ENCODE measurements at places on chromosomes 4 and X.

DNA sequence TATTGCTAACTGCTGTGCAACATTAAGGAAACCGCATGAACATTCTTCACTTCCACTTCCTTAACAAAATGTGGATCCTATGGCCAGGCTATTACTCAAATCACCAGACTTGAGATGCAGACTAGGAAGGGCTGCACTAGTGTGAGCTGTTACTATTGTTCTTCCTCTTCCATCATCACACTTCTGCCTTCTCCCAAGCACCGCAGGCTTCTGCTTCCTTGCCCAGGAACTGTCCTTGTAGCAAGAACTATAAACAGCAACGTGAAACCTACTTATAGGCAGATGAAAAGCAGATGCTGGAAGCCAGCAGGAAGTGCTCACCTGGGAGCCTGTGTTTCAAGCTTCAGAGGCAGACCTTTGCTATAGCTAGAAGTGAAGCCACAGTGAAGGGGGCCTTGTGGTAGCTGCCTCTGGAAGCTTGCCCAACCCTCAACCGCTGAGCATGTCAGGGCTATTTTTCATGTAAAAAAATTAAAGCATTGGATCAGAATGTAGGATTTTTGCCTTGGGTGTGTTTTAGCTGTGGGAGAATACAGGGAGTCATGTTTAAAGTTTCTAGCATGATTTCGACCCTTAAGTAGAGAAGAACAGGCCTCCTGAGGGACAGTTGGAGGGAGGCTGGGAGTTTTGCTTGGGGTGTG is 43.9 kb downstream of the CLNK start:
- DNase-seq: peak; percentile 53

DNA sequence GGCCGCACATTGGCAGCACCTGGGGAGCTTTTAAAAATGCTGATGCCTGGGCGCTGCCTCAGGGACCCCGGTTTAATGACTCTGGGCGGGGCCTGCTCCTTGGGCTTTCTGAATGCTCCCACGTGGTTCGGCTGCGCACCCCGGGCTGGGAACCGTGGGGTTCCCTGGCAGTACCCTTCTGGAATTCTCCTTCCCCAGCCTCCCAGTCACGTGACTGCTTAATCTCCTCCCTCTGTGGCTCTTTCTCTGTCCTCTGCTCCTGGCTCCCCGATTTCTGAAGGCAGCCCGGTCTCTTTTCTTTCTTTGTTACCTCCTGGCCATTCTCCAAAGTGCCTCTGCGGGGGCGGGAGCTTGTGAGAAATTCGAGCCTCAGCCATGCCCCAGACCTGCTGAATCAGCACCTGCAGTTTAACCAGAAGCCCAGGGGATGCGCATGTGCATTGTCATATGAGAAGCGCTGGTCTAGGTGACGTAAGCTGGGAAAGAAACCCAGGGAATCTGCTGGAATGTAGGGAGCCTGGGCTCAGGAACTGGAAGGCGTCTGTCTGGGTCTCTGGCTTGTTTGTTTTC is 16.6 kb downstream of the CLCN4 start:
- DNase-seq: no peak

DNA sequence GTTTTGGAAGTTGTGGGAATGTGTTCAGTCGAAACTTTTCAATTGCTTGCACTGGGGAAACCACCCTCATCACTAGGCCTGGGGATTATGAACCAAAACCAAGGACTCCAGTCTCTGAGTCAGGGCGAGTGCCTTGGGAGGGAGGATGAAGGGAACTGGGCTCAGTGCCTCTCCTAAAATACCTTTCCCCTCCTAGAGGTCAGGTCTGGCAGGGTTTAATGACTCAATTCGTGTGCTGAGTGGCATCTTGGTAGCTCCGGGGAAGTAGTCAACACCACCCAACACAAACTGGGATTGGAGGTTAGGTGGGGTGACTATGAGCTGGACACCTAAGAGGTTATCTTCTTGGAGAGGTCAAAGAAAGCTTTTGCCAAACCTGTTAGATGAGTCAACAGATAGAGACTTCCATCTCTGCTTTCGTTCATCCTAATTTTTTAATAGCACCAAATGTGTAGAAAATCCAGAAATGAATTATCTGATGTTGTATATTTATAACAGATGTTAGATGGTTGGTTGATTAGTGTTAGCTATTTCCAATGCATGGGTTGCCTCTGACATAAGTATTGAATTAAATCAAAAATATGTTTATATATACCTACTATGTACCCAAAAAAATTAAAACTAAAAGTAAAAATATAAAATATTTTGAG is 202.8 kb downstream of the SHROOM3 start:
- DNase-seq: no peak

DNA sequence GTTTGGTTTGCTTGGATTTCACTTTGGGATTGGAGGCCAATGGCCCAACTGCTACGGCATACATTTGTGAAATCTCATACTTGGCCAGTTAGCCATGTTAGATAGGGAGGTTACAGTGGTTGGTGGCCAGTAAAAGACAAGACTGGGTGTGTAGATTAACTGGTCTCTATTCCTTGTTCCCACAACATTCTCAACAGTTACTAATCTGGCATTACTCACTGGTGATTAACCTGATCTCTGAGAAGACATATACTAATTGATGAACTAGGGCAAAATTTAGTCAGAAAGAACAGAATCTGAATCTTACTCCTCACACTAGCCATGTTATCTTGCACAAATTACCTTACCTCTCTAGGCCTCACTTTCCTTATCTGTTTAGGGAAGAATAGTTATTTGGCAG is 33.4 kb downstream of the GATB start:
- DNase-seq: no peak

DNA sequence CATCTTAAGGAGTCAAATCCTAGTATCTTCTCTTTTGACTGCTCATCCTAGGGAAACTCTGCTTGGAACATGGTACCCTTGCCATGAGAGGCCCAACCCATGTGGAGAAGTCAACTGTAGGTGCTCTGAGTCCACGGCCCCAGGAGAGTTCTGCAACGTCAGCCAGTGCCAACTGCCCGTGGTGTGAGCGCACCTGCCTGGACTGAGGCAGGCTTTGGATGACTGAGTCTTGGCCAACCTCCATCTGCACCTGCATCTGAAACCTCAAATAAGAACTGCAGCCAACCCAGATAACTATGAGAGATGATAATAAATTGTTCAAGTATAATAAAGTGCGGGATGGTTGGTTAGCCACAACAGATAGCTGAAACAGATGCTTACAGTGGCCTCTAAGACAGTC is 772.0 kb downstream of the TRIML1 start:
- no peak for DNase-seq

DNA sequence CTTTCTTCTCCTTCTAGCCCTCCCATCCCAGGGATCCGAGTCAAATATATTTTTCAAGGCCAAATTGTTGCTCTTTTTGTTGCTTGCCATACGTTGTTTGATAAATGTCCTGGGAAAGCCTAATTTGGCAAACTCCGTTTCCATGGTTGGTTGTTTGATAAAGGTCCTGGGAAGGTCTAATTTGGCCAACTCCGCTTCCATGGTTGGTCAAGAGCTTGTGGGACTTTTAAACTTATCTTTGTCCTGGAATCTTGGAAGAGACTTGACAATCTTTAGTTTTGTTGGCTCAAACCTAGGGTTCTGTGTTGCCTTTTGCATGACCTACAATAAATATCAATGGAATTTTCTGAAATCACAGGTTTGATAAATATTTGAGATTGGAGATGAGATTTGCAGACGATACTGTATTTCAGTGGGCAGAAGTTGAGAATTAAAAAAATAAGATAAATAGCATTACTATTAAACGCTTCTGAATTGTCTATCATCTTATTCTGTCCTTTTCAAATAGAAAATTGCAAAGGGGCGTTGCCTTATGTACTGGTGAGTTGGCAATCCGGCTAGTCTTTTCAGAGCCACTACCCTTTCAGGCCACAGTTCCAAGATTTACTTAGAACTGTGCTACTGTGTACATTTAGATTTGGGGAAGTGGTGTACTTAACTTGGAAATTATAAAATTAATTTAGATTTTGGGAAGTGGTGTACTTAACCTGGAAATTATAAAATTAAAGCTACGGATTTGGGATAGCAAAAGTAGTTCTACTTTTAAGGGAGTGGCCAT is 804 bp downstream of the OSTC start:
- DNase-seq: no peak

DNA sequence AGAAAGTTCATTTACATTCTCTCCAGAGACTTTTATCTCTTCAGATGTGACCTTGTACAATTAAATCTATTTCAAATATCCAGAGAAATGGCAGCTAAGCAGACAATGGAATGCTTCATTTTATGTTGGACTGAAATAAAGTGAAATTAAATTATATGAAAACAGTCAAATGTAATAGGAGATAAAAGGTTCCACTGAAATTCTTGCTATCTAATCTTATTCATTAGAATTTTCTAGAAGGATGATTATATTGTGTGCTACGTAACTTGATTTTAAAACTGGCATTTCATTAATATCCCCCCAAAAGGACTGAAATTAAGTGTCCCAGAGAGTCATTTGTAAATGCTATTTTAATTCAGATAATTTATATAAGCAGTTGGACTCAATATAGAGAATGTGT is 646.9 kb upstream of the GALNT7 start:
- no peak for DNase-seq

- no peak for DNase-seq
These were observed 151.2 kb downstream of the MGST2 start for GRCh38 chr4:139816856-139817255.

- DNase-seq: no peak
These were observed 22.4 kb downstream of the FAT1 start for GRCh38 chr4:186701273-186701672.

DNA sequence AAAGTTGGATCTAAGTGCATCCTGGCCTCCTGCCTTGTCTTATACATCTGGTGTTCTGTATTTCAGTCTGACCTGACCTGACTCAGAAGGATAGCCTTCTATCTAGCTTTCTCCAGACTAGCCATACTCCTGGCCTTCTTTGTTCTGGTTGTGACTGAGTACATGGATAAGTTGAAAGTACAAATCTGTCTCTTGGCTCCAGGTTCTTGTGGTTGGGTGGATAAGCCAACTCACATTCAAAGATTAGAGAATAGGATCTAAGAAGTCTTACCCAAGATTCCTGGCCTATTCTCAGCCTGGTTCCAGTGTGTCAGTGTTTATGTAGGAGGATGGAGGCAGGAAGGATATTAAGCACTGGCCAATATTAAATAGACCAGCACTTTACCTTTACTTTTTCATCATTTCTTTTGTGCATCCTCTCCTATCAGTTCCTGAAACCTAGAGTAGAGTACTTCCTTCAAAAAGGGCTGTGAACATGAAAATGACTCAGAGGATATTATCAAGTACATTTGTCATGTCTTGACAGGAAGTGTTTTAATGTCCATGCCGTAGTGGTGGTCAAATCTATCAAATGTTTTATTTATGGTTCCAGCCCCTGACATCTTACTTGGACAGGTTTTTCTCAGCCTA is 123.5 kb downstream of the IL15 start:
- no peak for DNase-seq

DNA sequence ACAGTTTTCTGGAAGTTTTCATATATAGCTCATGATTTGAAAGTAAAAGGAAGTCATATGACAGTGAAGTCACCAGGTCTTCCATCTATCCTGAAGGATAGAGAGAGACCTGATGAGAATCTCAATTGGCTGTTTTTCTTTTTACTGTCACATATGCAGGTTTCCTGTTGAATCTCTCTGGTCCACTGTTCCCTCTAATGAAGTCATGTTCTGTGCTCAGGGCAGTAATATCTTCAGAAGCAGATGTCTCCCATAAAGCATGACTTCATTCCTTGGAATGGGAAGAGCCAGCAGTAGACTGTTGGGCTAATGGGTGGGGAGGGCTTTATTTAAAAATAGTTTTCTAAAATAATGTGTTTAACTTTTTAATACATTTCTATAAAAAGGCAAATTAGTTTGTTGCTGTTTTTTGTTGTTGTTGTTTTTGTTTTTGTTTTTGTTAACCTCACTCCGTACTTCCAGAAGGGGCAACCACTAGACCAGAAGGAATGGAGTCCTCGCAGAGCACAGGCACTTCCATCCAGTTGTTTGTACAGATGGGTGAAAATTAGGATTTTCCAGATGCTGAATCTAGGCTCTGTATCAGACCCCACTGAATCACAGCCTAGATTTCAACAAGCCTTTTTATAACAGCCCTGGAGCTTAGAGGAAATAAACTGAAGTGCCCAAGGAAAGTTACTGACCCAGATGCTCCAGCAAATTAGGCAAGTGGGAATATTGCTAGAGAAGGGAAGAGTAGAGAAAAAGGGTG is 54.2 kb downstream of the AWAT2 start:
- DNase-seq: no peak

DNA sequence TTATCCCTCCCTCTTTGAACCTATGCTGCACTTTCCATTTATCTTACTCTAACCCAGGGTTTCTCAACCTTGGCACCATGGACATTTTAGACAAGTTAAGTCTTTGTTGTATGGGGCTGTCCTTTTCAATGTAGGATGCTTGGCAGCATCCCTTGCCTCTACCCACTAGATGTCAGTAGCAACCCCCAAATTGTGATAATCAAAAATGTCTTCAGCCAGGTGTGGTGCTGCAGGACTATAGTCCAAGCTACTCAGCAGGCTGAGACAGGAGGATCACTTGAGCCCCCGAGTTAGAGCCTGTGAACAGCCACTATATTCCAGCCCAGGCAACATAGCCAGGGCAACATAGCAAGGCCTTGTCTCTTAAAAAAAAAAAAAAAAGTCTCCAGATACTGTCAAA is 7.0 kb downstream of the LRCH2 start:
- peak; percentile 26 for DNase-seq

- peak; percentile 90 for DNase-seq
These were observed 893 bp upstream of the SEPTIN11 start for GRCh38 chr4:76948443-76949275.
